ENCODE measurements at places on chromosomes 16 and 17. TPM values are rescaled to one million over a fixed set of nuclear protein-coding genes. Genes with fewer than 3 reads are reported as not detected.

DPEP2 gene
- total RNA-seq = not detected

GRCh38 chr17:61406971-61407911 is 7.6 kb downstream of the TBX2 start:
- DNase-seq = no peak

GRCh38 chr17:57051886-57052361 is 33.1 kb upstream of the AKAP1 start:
- DNase-seq = no peak

- peak; percentile 76 for DNase-seq
Observed at GRCh38 chr16:50665128-50665878, 15.8 kb downstream of the SNX20 start.

DNA sequence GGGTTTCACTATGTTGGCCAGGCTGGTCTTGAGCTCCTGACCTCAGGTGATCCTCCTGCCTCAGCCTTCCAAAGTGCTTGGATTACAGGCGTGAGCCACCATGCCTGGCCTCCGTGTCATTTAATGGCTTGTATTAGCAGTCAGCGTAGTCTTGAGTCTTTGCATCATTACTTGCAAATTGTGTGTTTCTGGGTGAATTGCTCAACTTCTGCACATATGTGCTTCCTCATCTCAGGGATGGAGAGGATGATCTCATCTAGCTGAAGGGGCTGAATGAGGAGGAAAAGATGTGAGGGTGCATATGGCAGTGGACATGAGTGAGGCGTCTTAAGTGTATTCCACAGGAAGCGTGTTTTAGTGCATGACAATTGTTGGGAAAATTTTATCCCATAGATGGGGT is 155.8 kb downstream of the SNX29 start:
- no peak for DNase-seq

DNA sequence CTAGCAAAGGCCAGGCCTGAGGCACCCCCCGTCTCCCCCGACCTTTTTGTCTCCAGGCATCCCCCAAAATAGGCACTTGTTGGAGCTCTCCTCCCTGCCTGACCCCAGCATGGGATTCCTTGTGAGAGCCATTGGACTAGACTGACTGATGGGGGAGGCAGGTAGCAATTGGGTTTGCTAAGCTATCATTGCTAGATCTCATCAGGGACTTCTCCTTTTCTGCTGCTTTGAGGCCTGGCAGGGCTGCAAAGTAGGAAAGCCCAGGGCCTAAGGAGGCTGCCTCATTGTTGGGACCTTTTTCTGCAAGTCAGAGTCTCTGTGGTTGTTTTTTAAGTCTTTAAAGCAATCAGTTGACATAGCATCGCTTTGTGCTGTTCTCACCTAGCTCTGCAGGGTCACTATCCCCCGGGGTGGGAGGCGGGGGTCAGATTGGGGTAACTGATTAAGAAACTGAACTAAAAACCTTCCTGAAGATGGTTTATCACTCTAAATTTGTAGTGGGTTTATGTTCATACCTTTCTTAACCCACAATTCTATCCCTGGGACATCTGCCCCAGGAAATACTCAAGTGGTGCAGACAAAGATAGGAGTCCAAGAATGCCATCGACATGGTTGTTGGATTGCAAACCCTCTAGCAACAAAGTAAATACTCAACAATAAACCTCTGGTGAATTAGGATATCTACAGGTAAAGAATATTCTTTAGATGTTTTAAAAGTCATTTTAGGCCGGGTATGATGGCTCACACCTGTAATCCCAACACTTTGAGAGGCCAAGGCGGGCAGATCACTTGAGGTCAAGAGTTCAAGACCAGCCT is 28.0 kb downstream of the LLGL2 start:
- no peak for DNase-seq
